ENCODE measurements at places on chromosomes 12 and 14. TPM values are rescaled to one million over a fixed set of nuclear protein-coding genes. Genes with fewer than 3 reads are reported as not detected.

- peak; percentile 88 for DNase-seq
- H3K27ac ChIP-seq, result peak overlapping the region; percentile 96
- H3K27me3 ChIP-seq, result no peaks in the 10 kb centered on the region
- H3K4me1 ChIP-seq, result peaks cover 55% of the 10 kb centered on the region
- peak overlapping the region; percentile 89 for H3K4me3 ChIP-seq
- peaks cover 19% of the 10 kb centered on the region for H3K36me3 ChIP-seq
These were observed 136.5 kb upstream of the AMIGO2 start for GRCh38 chr12:47216150-47216677.

GRCh38 chr14:50344116-50344775, 32.1 kb downstream of the DMAC2L start:
- H3K27me3 ChIP-seq, result no peaks in the 10 kb centered on the region
- peaks cover 45% of the 10 kb centered on the region for H3K4me1 ChIP-seq
- DNase-seq, result no peak
- H3K27ac ChIP-seq, result peak overlapping the region; percentile 62

DNA sequence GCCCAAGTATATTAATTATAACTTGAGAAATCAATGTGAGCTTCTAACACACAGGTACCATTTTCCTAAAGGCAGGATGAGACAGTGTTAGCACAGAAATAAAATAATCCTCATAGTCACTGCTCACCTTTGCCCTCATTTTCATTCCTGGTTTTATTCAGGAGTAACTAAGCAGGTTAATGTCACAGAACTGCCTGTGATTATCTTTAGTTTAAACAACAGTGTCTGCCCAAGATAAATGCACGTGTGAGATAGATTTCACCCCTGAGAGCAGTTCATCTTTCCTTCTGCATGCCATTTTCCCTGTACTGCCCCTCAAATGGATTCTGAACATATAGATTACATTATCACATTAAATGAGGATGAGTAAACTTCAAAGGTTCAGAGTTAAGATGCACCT, 250.7 kb downstream of the RMST start:
- no peaks in the 10 kb centered on the region for H3K27me3 ChIP-seq
- H3K36me3 ChIP-seq, result no peaks in the 10 kb centered on the region
- no peak overlapping the region for H3K27ac ChIP-seq
- no peak for DNase-seq

GRCh38 chr12:53514628-53515290, 7.5 kb upstream of the NPFF start:
- H3K27ac ChIP-seq, result no peak overlapping the region
- H3K36me3 ChIP-seq, result peaks cover 10% of the 10 kb centered on the region
- no peak for DNase-seq
- H3K27me3 ChIP-seq, result no peaks in the 10 kb centered on the region
- no peaks in the 10 kb centered on the region for H3K4me1 ChIP-seq

DNA sequence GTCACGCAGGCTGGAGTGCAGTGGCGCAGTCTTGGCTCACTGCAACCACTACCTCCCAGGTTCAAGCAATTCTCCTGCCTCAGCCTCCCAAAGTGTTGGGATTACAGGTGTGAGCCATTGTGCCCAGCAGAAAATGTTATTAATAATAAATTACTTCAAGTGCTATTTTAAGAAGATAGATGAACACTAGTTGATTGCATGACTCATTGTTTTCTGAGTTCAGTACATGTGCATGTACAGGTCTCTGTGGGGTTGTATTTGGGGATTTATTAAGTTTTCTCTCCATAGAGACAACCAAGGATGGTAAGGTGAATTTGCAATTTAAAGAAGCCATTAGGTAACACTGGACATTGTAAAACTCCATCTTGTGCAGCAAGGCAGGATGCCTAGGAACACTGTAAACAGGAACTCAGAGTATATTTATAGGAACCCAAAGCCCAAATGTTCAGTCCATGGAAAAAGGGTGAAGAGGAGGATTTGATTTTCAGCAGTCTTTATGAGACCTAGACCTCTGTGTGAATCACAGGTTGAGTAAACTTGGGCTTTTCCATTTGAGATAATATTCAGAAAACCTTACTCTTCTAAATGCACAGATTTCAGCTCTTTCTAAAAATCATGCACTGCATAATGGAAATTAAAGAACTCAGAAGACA, 49.3 kb upstream of the TMPO start:
- peaks cover 10% of the 10 kb centered on the region for H3K4me1 ChIP-seq
- H3K27ac ChIP-seq, result no peak overlapping the region
- no peak for DNase-seq
- no peaks in the 10 kb centered on the region for H3K27me3 ChIP-seq
- H3K4me3 ChIP-seq, result peak overlapping the region; percentile 1

GRCh38 chr12:55061024-55061423, 41.2 kb downstream of the NEUROD4 start:
- no peak overlapping the region for H3K27ac ChIP-seq
- no peaks in the 10 kb centered on the region for H3K36me3 ChIP-seq
- H3K27me3 ChIP-seq, result peaks cover 24% of the 10 kb centered on the region
- no peaks in the 10 kb centered on the region for H3K4me1 ChIP-seq
- DNase-seq, result no peak
- H3K4me3 ChIP-seq, result no peak overlapping the region

GRCh38 chr14:49957089-49957852, 64.4 kb downstream of the ARF6 start:
- H3K4me1 ChIP-seq, result no peaks in the 10 kb centered on the region

DNA sequence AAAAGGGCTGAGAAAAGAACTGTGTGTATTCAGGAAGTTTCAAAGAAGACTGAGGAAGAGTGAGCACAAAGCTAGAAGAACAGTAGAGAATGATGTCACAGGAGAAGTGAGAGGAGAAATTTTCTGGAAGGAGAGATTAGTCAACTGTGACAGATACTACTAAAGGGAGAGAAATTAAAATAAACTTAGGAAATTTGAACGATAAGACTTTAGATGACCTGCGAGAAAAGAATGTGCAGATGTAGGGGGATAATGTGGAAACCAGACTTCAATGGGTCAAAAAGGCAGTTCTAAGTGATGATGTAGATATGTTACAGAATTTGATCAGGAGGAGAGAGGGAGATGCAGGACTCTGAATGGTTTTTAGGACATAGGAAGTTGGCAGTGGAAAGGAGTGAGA, 287.4 kb downstream of the SYT1 start:
- no peaks in the 10 kb centered on the region for H3K4me1 ChIP-seq
- no peak overlapping the region for H3K27ac ChIP-seq
- no peak overlapping the region for H3K4me3 ChIP-seq
- no peak for DNase-seq

DNA sequence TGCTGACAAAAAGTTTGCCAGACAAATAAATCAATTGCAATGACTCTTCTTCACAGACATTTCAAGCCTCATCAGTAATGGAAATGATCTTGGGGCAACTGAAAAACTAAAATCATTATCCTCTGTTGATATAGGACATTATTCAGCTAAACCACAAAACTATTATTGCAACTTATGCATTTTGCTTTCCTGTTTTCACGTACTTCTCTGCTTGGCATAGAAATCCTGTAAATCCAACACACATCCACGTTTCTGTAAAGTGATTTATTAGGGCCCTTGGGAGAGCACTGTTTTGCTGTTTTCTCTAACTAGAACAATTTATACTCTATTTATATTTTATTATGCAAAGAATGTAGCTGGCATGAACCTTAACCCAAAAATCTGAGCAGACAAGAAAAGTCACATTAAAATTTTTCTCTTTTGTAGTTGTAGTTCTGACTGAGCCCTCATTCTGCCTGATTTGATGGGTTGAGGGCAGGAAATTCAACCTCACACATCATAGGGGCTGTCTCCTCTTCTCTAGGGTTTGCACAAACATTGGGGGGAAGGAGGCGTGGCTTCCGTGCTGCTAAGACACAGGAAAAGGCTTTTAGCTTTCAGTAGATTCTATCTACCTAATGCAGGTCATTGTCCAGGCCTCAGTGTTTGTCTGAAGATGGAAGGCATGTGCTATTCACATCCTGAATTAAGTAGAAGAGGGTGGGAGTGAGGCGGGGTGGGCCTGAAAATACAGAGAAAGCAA, 11.5 kb upstream of the NUP107 start:
- no peaks in the 10 kb centered on the region for H3K36me3 ChIP-seq
- DNase-seq, result peak; percentile 81
- H3K27me3 ChIP-seq, result no peaks in the 10 kb centered on the region
- H3K4me3 ChIP-seq, result peak overlapping the region; percentile 68
- H3K27ac ChIP-seq, result peak overlapping the region; percentile 68

GRCh38 chr14:64434528-64434927, 30.8 kb upstream of the AKAP5 start:
- H3K4me1 ChIP-seq, result peaks cover 13% of the 10 kb centered on the region
- H3K4me3 ChIP-seq, result no peak overlapping the region
- DNase-seq, result no peak
- peaks cover 34% of the 10 kb centered on the region for H3K36me3 ChIP-seq

- peaks cover 14% of the 10 kb centered on the region for H3K4me1 ChIP-seq
- DNase-seq, result no peak
- no peak overlapping the region for H3K4me3 ChIP-seq
- peak overlapping the region; percentile 49 for H3K27ac ChIP-seq
- no peaks in the 10 kb centered on the region for H3K27me3 ChIP-seq
These were observed 590.2 kb downstream of the VRK1 start for GRCh38 chr14:97387252-97387874.

DNA sequence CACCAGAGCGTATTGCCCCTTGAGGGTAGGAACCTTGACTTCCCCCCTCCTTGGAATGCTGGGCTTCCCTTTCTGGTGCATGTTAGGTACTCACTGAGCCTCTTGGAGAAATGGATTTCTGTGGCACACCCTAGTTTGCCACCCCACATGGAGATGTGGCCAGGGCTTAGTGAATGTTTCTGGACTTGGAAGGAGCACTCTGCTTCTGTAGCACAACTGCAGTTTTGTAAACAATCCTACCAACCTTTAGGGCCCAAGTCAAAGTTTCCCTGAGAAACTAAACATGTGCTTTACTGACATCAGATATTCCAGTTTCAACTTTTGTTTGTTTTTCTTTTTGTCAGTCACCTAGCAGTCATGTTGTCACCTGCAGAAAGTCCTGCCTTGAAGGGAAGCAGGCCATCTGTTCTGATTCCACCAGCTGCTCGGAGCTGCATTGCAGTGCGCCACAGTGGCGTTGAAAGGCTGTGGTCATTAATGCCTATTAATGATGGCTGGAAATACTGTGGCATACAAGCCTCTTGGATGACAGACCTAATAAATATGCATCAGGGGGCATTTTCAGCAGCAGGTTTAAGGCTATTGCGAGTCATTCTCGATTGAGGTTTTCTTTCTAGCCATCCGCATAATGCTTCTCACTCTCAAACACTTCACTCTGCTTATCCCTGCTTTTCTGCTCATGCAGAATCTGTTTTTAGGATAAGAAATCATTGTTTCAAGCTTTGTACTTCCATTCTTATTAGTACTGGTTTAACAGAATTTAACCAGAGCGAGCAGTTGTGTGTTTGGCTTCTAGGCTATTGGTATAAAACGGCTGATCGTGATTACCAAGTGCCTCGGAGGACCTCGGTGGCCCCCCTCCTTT, 7.8 kb downstream of the PELI2 start:
- H3K4me3 ChIP-seq, result no peak overlapping the region
- peaks cover 3% of the 10 kb centered on the region for H3K27me3 ChIP-seq
- no peak for DNase-seq
- peaks cover 30% of the 10 kb centered on the region for H3K4me1 ChIP-seq

DNA sequence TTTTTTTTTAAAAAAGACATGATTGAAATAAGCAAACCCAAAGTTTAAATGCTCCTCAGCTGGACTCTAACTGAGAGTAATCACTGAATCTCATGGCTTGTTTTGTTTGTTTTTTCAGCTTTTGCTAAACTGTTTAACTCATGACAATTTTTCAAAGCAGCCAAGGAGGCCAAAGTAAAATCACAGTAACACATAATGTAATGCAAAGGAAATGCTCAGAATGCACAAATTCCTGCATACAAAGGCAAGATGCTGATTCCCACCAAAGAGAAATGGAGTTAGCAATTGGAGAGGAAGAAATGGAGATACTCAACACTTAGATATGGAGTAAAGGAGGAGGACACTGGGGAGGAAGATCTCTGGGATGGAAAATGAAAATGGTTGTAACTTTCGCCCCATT, 126.2 kb upstream of the SOX5 start:
- H3K4me1 ChIP-seq, result no peaks in the 10 kb centered on the region
- DNase-seq, result no peak
- no peak overlapping the region for H3K4me3 ChIP-seq
- no peaks in the 10 kb centered on the region for H3K36me3 ChIP-seq

GRCh38 chr12:104443008-104443407, 13.7 kb upstream of the CHST11 start:
- H3K4me3 ChIP-seq, result no peak overlapping the region
- H3K4me1 ChIP-seq, result peaks cover 3% of the 10 kb centered on the region
- DNase-seq, result no peak
- no peak overlapping the region for H3K27ac ChIP-seq

DNA sequence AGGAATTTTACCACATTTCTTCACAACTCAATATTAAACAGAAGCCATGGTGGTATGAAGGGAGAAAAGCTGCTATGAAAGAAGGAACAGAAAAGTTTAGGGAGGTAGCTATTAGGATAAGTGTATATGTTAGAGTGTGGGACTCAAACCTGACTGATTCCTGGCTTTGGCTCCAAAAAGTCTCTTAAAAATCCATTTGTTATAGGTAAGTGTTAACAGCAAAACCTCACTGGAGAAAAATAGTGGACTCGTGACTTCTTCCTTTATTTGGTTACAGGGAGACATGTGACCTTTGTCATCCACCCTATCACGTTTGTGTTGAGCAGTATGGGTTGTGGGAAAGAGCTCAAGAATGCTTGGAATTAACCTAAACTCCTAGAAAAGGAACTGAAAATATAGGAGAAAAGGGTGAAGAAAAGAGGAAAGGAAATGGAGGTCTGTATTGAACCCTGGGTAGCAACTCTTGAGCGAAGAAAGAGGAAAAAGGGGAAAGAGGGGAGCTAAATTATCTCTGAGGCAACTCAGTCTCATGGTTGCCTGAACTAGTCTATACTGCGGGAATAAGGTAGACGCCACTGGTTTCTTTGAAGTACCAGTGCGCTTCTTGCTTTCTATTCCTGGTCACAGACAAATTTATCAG, 3.6 kb upstream of the EID3 start:
- no peak overlapping the region for H3K4me3 ChIP-seq
- no peak overlapping the region for H3K27ac ChIP-seq
- peaks cover 38% of the 10 kb centered on the region for H3K4me1 ChIP-seq
- no peaks in the 10 kb centered on the region for H3K27me3 ChIP-seq
- no peak for DNase-seq
- H3K36me3 ChIP-seq, result peaks cover 13% of the 10 kb centered on the region

GRCh38 chr12:89454080-89454848, 70.3 kb downstream of the GALNT4 start:
- H3K27ac ChIP-seq, result no peak overlapping the region
- no peaks in the 10 kb centered on the region for H3K27me3 ChIP-seq
- DNase-seq, result no peak
- no peak overlapping the region for H3K4me3 ChIP-seq
- H3K36me3 ChIP-seq, result no peaks in the 10 kb centered on the region

The RGS6 gene
- 0.08 TPM for total RNA-seq

The LRCOL1 gene
- not detected for total RNA-seq

The PUS7L gene
- 22.2 TPM for total RNA-seq

The IFI27 gene
- 1.5 TPM for total RNA-seq

The ZBTB42 gene
- total RNA-seq, result 3.0 TPM

The TMBIM4 gene
- 89.2 TPM for total RNA-seq

The PNMA1 gene
- 18.9 TPM for total RNA-seq

The TRHDE gene
- not detected for total RNA-seq

The SLCO1B3 gene
- total RNA-seq, result not detected

The FLRT2 gene
- 0.25 TPM for total RNA-seq

The HOXC13 gene
- not detected for total RNA-seq

All from natural killer cell treated with Interleukin-12 subunit alpha and Interleukin-12 subunit beta and Interleukin-15 and Interleukin-18, amount 100 ng/mL, for 72 hours (primary cell).